Fibroblast of skin of left quadriceps (primary cell): ENCODE measurements at places on chromosomes 12 and 14.

GRCh38 chr14:90678846-90679362 lies 137.3 kb downstream of the TTC7B start:
- DNase-seq = no peak

DNA sequence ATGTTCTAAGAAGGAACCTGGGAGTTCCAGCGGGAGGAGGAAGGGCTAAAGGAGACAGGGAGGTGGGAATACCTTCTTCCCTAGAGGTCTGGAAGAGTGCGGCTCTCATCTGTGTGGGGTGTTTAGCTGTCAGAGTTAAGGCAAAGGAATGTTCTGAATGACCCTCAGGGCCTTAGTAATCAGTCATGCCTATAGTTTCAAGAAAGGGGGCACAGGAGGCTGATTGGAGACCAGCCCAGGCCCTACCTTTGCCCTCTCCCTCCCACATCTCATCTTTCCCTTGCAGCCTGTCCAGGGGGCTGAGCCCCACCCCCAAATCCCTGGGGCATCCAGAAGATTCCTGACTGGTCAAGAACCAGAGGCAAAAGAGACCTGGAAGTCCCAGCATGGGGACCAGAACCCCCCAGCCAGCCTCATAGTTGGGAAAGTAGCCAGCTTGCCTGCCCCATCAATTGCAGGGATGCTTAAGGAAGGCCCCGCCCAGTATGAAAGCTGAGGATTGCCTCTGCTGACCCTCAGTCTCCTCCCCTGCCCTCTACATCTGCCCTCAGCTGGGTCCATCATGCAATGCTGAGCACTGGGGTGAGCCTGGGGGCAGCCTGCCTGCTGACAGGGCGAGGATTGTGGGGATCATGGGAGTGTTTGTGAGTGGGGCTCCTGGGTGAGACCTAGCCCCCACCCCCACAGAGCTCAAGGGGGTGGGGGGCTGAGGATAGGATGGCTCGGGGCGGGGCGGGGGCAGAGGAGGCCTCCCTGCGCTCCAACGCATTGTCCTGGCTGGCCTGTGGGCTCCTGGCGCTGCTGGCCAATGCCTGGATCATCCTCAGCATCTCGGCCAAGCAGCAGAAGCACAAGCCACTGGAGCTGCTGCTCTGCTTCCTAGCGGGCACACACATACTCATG lies 1.8 kb downstream of the GPR162 start:
- no peak for DNase-seq

- DNase-seq = no peak
Observed at GRCh38 chr12:99287136-99287535, 360.4 kb upstream of the GARIN6 start.

- DNase-seq = peak; percentile 77
Observed at GRCh38 chr12:113184900-113185179, 438 bp downstream of the DDX54 start.

DNA sequence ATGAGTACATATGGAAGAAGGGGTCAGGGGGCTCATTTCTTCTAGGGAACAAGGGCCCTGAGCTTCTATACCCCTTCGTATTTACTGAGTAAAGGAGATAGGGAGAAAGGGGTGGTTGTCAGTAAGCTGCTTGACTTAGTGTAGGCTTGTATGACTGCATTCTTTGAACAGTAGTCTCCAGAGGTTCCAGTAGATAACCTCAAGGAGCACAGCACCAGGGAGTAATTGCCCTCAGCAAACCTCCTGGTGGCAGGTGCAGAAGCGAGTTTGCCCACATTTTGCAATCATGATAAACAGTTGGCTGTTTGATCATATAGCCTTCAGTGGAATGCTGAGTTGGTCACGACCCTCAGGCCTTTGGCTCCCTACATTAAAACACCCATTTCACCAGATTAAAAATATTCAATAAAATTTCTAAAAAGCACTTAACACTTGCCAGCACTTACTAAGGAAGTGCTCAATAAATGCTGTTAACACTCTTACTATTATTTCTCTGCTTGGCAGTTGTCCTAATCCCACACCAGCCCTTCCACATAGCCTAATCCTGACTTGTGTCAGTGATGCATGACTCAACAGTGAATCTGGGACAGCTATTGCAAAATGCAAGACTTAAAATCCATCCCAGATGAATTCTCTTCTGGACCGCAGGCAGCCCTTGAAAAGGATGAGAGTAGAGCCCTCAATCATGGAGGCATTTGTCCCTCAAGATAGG lies 3.7 kb upstream of the DHRS4L2 start:
- peak; percentile 95 for DNase-seq

GRCh38 chr12:593396-594270 lies 69.6 kb downstream of the NINJ2 start:
- DNase-seq = no peak

GRCh38 chr14:61282746-61283145 lies 1.6 kb upstream of the TMEM30B start:
- DNase-seq = no peak

GRCh38 chr14:58243790-58244555 lies 670 bp upstream of the PSMA3 start:
- no peak for DNase-seq

GRCh38 chr12:45285717-45286116 lies 69.8 kb downstream of the ANO6 start:
- DNase-seq = no peak

GRCh38 chr12:85865890-85866289 lies 8.2 kb upstream of the NTS start:
- no peak for DNase-seq

DNA sequence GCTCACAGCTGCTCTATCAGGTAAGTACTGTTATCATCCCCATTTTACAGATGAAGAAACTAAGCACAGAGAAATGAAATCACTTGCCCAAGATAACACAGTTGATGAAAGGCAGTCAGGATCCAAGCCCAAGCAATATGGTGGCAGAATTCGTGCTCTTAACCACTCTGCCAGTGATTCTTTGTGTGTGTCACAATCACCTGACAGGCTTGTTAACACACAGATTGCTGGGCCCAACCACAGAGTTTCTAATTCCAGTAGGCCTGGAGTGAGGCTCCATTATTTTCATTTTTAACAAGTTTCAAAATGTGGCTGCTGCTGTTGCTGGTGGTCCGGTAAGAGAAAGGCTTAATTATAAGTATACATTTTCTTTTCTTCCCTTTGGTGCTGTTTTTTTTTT lies 134.2 kb downstream of the TGFB3 start:
- no peak for DNase-seq

DNA sequence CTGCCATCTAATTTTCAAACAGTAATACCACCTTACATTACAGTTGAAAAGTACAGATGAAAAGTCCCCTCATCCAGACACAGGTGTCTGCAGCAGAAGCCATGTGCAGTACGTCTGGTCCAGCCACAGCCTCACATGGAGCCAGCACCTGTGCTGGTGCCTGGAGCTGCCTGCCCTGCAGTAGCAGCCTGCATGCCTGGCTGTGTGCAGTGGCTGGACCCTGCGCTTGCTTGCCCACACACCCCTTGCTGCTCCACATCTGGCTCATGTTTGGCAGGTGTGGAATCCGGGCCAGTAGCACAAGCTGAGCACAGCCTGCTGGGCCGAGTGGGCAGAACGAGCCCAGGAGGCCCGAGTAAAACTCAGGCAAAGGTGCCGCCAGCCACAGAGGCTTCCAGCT lies 21.8 kb upstream of the CPM start:
- DNase-seq = no peak

- DNase-seq = no peak
Observed at GRCh38 chr12:4356041-4356327, 23.5 kb downstream of the FGF23 start.

- no peak for DNase-seq
Observed at GRCh38 chr12:8834230-8834629, 11.8 kb downstream of the A2ML1 start.

DNA sequence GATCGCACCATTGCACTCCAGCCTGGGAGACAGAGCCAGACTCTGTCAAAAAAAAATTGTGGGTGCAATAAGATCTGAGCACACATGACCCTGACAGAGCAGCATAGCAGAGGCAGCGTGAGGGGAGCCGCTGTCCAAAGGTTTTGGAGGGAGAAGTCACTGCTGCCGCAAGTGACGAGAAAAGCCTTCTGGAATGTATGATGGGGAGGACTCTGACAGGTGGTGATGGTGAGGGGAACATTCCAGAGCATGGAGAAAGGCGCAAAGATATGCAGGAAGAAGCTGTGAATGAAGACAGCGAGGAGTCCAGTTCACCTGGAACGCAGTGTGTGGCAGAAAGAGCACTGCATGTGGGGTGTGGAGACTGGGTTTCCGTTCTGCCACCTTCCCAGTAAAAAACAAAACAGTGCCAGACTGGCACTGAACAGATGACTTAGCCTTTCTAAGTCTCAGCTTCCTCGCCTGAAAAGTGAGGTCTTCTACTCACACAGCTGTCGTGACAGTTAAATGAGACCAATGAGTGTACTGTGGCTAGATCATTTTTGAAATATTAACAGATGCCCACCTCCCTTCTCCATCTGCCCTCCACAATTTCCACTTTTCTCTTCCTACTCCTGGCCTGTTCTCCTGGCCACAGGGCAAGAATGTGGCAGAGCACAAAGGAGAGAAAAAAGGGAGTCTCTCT lies 53.4 kb upstream of the PTHLH start:
- DNase-seq = no peak

- DNase-seq = no peak
Observed at GRCh38 chr14:100653409-100653808, 66.2 kb upstream of the BEGAIN start.

- no peak for DNase-seq
Observed at GRCh38 chr12:71772735-71773134, 18.1 kb downstream of the RAB21 start.

GRCh38 chr12:51960890-51961289 lies 9.4 kb downstream of the ACVR1B start:
- no peak for DNase-seq

DNA sequence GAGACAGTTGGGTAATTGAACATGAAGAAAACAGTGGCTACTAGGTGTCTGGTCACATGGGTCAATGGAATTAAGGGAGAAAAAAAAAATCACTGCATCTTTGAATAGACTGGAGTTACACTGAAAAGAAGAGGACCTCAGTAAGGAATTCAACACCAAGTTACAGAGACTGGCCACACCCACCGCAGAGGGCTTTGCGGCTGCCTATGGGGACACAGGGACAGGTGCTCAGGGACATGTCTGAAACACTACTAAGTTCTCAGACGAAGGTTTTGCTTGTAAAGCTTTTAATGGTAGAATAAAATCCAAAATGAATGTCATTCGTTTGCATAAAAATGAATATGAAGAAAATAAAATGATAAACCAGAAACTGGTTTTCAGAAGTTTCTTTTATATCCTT lies 93.8 kb downstream of the STXBP6 start:
- DNase-seq = no peak

DNA sequence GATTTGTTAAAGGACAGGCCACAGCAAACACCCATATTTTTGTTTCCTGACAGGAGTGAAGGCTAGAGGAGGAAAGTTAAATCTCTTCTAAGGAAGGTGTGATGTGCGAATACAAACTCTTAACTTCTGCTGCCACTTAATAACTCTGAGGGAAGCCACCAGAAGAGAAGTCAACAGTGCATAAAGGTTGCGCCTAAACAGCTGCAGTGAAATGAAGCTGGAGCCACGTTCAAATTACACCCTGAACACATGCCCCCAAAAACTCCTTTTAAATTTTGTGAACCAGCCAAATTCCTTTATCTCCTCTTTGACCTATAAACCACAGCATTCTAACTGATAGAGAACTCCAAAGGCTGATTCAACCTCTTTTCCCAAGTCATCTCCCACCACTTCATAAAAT lies 22.4 kb downstream of the DENND5B start:
- no peak for DNase-seq

- DNase-seq = no peak
Observed at GRCh38 chr12:39443929-39444209, 949 bp upstream of the KIF21A start.

- DNase-seq = no peak
Observed at GRCh38 chr14:69405762-69406161, 7.3 kb downstream of the SLC39A9 start.

- no peak for DNase-seq
Observed at GRCh38 chr14:47365233-47365632, 310.2 kb downstream of the MDGA2 start.

- DNase-seq = no peak
Observed at GRCh38 chr12:49322367-49322707, 718 bp upstream of the TROAP start.

DNA sequence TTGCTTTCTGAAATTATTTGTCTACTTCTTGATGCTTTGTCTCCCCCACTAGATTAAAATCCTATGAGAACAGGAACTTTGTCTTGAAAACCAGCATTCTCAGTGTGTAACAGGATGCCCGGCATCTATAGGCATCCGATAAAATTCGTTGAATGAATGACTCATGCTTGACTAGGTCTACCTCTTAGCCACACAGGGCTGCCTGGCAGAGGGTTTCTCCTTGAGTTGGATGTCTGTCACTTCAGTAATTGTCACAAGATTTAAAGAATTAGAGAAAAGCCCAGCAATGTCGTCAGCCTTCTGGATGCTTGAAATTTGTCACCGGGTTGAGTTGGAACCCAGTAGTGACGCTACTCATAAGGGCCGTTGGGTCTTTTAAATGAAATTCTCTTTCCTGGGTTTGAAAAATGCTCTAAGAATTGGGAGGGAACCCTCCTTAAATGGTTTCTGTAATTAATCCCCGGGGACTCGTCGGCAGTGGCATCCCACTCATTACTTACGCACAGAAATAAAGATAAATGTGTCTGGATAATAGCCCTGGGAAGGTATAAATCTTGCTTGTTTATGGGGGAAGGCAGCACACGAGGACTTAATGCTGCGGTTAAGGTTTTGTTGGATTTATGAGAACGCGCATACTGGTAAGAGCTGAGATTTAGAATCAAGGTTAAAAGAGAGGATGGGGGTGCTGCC lies 194.1 kb downstream of the AACS start:
- no peak for DNase-seq

- no peak for DNase-seq
Observed at GRCh38 chr12:47805417-47805816, 14.3 kb downstream of the HDAC7 start.

DNA sequence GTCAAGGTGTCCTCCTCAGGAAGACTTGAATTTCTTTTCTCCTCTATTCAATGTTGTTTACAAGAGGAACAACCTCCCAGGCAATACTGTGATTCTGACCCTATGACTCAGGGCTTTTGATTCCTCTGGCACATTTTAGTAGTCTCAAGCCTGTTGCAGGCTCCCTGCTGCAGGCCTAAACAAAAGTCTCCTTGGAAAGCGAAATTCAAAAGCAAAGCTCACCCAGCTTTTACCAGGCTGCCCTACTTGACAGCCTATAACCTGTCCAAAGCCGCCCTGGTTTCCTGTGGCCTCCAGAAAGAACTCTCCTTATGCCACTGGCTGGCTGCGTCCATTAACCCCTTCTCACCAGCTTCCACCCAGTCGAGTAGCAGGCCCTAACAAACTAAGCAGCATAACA lies 11.6 kb downstream of the FGD6 start:
- DNase-seq = no peak

GRCh38 chr12:45235087-45236025 lies 19.5 kb downstream of the ANO6 start:
- no peak for DNase-seq

DNA sequence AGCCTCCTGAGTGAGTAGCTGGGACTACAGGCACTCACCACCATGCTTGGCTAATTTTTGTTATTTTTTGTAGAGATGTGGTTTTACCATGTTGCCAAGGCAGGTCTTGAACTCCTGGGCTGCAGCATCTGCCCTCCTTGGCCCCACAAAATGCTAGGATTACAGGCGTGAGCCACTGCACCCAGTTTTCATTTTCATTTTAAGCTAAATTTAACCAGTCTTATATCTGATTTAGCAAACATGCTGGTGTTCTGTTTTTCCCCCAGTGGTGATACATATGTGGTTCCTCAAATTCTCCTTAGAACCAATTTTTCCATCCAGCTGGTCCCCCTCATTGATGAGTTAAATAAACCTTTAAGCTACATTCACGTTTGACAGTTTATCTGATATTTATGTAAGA lies 43.8 kb upstream of the BICD1 start:
- DNase-seq = no peak
